ENCODE measurements at places on chromosomes 1 and 21.

DNA sequence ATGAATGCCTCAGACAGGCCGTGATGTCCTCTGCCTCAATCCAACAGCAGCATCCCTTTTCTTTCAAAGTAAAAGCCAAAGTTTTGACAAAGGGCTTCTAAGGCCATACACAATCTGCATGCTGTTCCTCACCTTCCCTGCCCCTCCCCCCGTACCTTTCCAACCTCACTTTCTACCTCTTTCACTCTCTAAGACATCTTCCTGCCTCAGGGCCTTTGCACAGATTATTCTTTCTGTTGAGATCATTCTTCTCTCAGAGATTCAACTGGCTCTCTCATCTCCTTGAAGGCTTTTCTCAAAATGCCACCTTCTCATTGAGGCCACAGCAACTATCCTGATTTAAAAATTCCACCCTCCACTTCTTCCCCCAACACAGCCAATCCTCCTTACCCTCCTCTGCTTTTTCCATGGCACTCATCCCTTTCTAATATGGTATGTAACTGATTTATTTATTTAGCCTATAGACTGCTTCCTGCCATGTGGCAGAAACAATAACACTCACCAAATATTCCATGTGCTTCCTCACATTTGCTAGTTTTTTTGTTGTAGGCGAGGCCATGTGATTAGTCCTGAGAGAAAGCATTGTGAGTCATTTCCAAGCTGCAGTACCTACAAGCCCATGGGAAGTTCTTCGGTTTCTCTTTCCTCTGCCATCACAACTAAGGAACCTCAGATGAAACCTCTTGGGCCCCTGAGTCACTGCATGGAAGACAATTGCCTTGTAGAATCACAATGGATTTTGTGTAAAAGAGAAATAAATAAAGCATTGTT is 58.7 kb upstream of the GADD45A start:
- peak; percentile 1 for DNase-seq

DNA sequence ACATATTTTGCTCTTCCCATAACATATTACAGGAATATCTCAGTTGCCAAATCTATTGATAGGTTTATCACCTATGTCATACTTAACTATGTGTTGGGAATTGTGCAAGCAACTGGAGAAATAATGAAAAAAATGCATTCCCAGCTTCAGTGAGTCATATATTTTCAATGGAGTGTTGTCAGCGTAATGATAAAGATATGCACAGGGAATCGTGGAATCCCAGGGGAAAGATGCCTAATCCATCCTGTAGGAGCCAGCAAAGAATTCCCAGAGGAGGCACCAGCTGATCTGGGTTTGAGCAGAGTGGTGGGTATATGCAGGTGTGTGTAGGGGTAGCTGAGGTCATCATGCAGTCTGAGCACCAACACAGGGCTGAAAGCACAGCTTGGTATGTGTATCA is 213.3 kb upstream of the DAB1 start:
- no peak for DNase-seq

DNA sequence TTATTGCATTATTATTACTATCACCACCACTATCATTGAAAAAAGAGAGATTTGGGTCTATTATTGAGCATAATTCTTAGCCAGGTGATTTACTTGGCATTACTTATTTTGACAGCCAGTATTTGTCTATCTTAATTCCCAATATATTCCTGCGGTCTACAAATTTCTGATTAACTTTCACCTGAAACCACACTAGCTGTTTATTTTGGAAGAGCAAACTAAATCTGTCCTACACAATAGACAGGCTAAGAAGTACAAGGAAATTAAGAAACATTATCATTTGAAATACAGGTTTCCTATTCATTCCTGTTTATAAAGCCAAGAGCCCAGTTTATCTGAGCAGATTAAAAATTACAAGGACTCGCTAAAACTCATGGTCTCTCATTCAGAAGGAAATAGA is 6.9 kb upstream of the LYST start:
- DNase-seq: no peak

DNA sequence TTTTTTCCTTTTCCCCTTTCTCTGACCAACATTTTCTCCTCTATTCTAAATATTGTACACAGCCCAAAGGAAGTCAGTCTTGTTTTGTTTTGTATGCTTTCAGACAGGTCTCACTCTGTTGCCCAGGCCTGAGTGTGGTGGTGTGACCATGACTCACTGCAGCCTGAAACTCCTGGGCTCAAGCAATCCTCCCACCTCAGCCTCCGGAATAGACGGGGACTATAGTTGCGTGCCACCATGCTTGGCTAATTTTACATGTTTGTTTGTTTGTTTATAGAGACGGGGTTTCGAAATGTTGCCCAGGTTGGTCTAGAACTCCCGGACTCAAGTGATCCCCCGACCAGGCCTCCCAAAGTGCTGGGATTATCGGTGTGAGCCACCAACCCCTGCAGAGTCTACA is 72.8 kb downstream of the NRIP1 start:
- no peak for DNase-seq

DNA sequence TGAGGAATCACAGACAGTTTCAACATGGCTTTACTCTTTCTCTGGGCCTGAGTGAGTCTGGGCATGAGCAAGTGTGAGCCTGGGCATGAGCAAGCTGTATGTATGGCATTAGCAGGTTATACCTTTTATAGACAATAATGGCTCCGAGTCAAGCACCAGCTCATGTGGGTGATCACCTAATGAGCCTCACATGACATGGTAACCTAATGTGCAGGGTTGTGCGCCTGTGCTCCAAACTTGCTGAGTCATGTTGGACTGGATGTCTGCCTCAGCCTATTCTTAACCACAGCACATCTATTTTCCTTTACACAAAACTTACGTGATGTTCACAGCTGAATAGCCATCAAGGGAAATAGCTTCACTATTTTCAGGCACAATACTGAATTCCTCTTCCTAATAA is 236.2 kb upstream of the NRIP1 start:
- DNase-seq: no peak

GRCh38 chr1:208910161-208910560 is 666.0 kb upstream of the PLXNA2 start:
- DNase-seq: no peak

DNA sequence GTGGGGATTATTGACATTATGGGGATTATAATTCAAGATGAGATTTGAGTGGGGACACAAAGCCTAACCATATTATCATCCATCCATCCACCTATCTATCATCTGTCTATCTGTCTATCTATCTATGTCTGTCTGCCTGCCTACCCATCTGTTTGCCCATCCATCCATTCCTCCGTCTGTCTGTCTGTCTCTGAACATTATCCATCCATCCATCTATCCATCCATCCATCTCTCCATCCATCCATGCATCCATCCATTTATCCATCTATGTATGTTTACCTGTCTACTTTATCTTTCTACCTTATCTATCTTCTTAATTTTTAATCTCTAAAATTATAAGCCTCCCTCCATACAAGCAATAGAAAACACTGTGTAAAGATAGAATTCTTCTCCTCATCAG is 47.4 kb downstream of the SH3BGR start:
- no peak for DNase-seq

DNA sequence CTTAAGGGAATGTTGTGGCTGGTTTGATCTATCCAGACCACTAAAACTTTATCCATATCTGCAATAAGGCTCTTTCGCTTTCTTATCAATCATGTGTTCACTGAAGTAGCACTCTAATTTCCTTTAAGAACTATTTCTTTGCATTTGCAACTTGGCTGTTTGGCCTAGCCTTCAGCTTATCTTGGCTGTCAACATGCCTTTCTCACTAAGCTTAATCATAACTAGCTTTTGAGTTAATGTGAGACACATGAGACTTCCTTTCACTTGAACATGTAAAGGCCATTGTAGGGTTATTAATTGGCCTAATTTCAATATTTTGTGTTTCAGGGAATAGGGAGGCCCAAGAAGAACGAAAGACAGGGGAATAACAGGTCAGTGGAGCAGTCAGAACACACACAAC is 124.7 kb downstream of the TNFSF18 start:
- DNase-seq: no peak

DNA sequence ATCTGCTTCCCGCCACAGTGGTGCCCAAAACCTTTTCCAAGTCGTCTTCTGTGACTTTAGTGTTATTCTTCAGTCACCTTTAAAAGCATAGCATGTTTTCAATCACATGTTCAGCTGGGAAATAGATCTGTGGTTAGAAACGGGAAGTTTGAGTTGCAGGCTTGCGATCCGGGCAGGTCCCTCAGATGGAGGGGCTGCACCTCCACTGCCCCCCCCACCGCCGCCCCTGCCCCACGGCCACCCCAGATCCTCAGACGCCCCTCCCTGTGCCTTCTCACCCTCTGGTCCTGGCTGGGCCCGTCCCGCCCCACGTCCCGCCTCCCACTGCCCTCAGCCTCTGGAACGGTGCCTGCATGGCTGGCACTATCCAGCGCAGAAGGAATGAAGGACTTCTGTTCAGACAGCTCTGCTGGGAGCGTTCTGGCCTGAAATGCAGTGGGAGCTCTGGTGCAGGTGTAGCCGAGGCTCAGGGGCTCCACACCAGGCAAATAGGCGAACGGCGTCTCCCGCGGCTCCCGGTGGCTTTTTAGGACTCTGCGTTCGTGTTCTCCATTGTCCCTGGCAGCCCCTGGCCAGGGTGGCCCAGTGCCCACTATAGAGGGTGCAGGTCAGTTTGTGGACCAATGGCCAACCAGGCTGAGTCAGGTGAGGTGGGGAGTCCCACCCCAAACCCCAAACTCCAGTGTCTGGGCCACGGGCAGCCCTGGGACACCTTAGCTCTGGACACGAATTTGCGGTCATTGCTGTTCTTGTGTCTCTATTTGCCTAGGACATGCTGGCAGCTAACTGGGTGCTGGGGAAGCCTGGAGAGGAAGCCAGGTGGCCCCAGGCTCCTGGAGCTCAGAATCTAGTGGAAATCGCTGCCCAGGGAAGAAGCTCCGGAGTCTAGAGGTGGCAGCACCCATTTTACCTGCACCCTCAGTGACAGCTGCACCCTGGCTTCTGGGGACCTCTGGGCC is 67.1 kb downstream of the FAAP20 start:
- peak; percentile 58 for DNase-seq

DNA sequence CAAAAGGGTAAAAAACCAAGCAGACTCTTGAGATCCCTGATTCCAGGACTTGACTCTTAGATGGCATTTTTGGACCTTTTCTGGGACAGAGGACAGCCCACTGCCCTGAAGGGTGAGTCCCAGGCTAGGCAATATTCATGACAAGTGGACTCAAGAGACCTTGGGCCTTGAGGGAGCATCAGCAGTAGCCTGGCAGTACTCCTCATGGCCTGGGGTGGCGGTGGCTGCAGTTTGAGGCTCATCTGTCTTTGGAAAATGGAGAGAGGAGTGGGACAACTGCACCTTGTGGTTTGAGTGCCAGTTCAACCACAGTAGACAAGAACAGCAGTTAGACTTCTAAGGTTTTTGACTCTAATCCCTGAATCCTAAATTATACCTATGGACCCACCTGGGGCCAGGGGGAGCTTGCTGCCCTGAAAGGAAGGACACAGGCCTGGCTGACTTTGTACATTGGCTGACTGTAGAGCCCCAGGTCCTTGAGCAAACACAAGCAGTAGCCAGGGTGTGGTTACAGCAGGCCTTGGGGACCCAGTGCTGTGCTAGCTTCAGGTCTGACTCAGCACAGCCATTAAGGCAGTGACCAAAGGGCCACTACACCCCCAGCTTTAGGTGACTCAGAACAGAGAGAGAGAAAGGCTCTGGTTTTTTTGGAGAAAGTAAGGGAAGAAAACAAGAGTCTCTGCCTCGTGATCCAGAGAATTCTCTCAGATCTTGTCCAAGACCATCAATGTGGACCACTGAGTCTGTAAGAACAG is 1023.2 kb downstream of the KCNT2 start:
- DNase-seq: no peak

GRCh38 chr1:178684542-178685000 is 40.5 kb upstream of the RALGPS2 start:
- peak; percentile 69 for DNase-seq

GRCh38 chr1:28560886-28561285 is 8.0 kb downstream of the TRNAU1AP start:
- DNase-seq: no peak

DNA sequence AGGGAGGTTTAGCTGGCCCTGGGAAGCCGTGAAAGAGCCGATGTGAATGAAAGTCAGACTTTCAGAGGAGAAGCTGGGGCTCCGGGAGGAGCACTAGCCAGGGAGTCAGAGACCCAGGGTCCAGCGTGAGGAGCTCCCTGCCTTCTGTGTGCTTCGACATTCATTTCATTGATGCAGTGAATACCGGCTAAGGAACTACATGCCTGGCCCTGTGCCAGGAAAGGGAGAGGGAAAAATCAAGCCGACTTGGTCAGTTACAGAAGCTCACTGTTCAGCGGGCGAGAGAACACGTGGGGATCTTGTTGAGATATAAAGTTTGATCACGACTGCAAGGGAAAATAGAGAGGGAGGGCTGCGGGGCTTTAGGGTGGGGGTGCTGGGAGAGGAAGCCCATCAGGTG is 76.7 kb upstream of the RUNX3 start:
- no peak for DNase-seq

DNA sequence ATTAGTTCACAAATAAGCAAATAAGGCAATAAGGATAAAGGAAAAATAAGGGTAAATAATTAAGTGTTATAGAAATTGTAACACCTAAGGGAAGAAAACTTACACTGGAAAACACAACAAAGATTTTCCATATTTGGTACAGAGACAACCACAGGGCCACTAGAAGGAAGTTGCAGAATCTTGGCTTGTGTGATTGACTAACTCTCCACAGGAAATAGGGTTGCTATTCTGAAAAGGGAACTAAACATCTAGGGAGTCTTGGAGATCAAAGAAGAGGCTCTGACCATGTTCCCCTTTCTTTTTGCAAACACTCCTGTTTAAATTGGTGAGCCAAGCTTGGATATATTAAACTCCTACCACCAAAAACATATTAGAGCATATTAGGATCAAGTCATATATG is 59.1 kb downstream of the APCS start:
- DNase-seq: peak; percentile 96

DNA sequence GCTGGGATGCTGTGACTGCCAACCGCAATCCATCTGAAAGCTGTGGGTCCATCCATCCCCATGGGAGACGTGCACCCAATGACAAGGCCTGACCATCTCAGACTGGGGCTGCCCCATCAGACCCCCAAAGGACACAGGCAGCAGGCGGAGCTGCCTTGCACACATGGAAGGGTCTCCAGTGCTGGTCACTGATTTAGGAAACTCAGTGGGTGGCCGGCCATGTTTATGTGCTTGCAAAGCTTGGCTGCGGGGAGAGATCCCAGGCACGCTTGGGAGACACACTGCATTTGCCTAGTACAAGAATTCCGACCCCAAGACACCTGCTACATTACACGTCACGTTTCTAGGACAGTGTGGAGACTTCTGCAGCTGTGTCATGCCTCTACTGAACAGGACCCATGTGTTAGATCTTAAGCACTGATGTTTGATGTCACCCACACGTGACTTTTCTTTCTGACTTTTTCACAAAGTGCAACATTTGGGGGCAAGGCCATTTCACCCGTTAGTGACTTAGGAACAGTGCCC is 181.4 kb downstream of the CLIC6 start:
- no peak for DNase-seq

DNA sequence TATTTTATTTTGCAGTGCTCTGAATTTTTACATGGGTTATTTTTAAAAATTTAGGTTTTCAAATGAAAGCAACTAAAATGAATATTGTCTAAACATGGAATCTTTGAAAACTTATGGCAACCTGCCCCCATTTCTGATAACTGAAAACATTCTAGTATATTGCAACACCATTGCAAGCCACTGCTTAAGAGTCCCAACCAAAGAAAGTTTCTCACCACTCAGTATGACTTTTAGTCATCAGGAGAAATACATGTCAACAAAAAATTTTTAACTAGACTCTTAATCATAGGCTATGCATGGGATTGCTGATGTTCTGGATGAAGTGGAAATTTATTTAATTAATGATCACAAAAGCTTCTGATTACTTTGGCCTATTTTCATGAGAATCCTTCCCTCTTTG is 112.1 kb downstream of the TNFSF18 start:
- peak; percentile 30 for DNase-seq

All from MV-4-11 (cell line).